ENCODE measurements at places on chromosomes 16 and 17.
A peak's percentile ranks its signal among the peaks of the same experiment; 100 is the strongest.

GRCh38 chr17:57408071-57408811 lies 151.9 kb downstream of the MSI2 start:
- DNase-seq, result no peak

- DNase-seq, result no peak
Measured at GRCh38 chr17:17499402-17500145, 3.4 kb upstream of the RASD1 start.

DNA sequence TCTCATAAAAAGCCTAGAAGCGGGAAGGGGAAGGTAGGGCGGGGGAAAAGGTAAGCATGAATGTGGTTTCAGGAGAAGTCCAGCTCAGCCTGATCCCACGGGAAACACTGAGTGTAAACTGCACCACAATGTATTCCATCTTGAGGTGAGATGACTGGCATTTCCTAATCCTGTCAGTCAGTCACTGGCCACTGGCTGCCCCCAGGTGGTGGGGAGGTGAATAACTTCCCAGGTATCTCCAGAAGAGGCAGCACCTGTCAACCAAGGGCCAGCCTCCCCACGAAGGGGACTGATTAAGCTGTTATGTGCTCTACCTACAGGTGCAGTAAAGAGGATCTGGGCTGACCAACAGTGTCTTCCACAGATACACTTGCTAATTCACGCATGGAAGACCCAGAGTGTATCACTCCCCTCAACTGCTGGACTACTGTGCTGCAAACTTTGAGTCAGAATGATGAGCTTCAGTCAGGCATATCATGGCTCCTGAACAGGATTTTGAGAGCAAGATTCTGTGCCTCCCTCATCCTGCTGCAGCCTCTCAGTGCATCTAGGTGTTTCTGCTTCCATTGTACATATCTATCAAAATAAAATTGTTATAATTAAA lies 108.5 kb upstream of the CCL2 start:
- peak; percentile 7 for DNase-seq

DNA sequence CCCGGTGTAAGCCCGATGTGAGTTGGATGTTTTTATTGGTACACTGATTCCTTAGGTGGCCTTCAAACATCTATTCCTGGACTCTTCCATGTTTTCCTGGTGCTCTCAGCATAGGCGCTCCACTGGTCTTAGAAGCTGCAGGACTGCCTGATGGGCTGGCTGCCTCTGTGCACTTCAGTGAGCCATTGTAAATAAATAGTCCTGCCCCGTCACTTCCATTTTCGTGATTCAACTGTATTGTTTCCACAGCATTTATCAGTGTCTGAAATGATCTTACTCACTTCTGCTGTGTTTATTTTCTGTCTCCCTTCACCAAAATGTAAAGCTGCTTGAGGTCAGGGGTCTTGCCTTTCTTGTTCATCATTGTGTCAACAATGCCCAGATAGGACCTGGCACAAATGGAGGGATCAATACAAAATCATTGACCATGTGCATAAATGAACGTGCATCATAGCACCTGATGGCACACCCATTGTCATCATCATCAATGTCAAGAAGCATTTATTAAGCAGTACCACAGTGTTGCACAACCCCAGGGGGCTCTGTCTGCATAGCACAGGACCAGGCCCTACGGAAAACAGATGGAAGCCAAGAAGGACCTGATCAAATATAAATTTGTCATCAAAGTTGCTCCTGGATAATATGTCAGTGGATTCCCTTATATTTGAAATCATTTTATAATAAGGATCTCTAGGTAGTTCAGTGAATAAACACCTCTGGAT lies 66.6 kb upstream of the CPHXL start:
- DNase-seq, result no peak

GRCh38 chr16:47991491-47991890 lies 164.3 kb downstream of the ABCC12 start:
- DNase-seq, result no peak

- no peak for DNase-seq
Measured at GRCh38 chr16:64711026-64711425, 410.8 kb downstream of the CDH11 start.

DNA sequence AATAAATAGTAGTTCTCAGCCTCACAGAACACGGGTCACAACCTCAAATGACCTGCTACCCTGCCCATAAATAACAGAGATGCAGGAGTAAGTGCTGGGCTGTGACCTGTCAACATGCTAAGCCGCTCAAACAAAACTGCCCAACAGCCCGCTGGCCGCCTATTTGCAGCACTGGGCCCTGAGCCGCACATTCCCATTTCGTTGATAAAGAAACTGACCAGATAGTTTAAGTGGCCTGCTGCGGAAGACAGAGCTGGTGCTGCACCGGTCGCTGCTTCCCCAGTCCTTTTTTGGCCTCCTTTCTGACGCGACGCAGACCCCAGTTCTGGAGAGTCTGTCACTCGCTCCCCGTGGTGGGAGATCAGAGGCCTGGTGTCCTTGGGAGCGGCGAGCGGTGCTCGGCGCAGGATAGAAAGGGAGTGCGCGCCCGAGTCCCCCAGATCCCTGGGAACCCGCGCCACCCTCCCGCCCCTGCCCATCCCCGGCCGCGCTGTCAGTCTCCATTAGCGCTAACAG lies 349 bp upstream of the SLC6A2 start:
- no peak for DNase-seq

DNA sequence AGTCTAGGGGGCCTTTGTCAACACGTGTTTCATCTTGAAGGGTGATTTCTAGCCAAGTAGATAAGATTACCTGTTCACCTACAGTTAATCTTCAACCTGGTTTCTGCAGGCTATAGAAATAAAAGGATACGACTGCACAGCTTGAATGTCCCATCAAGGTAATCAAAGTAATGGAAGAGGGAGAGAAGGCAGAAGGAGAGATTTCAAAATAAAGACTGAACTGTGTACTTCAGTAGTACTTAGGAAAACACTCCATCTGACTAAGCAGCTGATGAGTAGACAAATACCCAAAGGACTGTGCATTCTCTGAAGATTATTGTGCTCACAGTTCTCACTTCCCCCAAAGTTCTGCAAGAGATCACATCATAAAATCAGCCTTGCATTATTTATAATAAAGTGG lies 5.8 kb upstream of the RFFL start:
- DNase-seq, result no peak

DNA sequence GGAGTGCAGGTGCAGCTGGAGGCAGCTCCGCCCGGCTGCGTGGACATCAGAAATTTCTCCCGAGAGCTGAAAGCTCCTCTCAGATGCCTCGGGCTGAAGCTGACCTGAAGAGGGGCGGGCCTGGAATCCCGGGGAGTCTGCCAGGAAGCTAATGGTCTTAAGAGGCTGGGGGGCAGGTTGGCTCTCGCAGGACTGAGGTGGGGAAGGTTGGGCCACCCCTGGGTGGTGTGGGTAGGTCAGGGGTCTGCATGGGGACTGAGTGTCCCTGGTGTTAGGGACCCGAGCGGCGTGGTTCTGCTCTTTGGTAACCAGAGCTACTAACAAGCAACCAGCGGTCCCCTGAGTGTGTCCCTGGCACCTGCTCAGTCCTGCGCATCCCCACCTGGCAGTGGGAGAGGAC lies 3.5 kb downstream of the CHMP6 start:
- no peak for DNase-seq

DNA sequence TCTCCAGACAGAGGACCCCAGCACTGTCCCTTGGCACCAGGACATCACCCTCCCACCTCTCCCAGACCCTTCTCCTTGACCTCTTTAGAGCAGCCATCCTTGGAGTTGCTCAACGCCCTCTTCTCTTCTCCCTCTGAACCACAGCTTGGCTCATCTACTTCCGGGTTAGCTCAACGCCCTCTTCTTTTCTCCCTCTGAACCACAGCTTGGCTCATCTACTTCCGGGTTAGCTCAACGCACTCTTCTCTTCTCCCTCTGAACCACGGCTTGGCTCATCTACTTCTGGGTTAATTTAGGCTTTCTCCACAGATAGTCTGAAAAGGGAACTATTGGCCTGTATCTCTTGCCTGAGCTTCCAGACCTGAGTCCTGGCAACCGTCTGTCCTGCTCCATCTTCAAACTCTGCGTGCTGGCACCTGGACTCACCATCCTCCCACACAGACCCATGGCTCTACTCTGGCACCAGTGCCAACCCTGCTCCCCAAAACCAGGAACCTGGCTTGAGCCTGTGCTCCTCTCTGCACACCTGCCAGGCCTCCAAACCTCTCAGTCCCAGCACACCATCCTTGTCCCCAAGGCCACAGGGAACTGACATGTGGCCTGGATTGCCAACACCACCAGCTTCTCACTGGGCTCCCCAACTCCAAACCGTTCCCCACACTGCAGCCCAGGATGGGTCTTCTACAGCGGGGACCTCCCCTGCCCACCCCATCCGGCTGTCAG lies 25.3 kb upstream of the FAAP100 start:
- DNase-seq, result no peak

DNA sequence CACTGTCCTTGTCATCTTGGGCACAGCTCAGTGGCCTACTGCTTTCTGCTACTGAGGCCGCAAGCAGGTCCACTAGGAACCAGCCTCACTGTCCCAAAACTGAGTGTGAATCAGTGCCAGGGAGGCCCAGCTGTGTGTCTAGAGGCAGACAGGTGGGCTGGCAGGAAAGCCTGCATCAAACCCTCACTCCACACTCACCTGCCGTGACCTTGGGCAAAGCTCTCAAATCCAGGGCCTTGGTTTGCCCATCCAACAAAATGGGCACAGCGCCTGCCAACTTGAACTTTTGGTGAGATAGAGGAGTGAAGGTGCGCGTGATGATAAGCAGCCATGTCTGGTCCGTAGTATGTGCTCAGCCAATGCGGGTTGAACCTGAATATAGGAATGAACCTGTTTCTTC lies 14.8 kb downstream of the ATP2C2 start:
- no peak for DNase-seq

- DNase-seq, result no peak
Measured at GRCh38 chr17:83053739-83054451, 25.5 kb upstream of the METRNL start.

DNA sequence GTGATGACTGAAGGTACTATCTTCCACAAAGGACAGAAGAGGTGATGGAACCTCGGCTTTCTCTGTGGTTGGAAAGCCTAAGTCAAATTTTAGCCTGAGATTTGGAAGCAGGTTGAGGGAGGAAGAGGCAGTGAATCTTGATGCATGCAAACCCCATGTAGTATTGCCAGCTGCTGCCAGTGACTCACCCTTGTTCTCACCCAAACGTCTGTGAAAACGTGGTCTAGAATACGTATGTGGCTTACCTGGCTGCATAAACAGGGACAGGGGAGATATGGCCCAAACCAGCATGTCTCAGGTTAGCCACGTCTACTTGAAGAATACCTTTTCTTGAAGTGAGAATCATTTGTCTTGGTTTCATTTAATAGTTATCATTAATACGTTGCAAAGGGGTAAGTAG lies 438.0 kb upstream of the MAF start:
- no peak for DNase-seq

- no peak for DNase-seq
Measured at GRCh38 chr17:50146927-50147665, 3.4 kb downstream of the PPP1R9B start.

- DNase-seq, result no peak
Measured at GRCh38 chr16:81212830-81213465, 25.5 kb upstream of the BCO1 start.

DNA sequence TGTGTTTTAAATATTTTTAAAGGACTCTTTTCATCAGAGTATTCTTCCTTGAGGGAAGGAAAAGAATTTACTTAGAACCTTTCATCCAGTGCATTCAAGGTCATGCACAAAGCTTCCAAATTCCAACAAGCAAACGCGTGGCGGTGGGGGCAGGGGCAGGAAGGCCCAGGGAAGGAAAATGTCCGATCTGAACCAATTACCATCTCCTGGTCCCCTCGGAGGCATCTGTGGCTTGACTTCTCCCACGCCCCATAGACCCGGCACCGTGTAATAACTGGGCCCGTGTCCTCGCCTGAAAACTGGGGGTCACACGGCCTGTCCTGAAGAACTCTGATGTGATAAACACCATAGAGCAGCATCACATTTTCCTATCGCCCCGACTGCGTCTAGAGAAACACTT lies 18.3 kb downstream of the MEAK7 start:
- DNase-seq, result no peak

DNA sequence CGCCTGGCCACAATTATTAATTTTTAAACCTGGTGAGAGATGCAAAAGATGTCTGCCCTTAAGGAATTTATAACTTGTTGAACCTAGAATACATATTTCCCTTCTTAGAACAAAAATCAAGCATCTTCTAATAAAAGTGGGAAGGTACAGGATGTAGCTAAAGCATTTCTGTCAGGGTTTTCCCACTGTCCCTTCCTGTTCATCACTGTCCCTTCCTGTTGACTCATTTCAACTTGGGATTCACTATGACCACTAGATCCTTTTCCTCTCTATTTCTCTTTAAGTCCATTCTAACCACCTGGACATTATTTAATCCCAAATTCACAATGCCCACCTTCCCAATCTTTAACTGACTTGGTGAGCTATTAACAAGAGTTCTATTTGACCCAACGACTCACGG lies 33.9 kb upstream of the CDRT4 start:
- no peak for DNase-seq

DNA sequence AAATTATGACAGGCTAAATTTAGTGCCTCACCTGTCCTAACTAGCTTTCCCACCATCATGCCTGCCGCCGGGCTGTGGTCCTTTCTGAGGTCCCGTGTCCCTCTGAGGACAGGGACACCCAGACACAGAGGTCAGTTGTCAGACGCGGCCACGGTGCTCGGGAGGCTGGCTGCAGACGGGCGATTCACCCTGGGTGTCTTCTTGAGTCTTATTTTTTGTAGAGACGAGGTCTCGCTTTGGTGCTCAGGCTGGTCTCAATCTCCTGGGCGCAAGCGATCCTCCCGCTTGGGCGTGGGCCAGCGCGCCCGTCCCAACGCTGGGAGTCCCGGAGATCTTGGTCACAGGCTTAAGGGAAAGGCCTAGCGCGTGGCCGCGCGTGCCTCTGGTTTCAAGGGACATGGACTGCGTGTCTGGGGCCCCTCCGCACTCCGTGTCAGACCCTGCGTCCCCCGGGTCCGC lies 797 bp upstream of the RAB11FIP3 start:
- no peak for DNase-seq
